ENCODE measurements at places on chromosomes 16 and 17.

DNA sequence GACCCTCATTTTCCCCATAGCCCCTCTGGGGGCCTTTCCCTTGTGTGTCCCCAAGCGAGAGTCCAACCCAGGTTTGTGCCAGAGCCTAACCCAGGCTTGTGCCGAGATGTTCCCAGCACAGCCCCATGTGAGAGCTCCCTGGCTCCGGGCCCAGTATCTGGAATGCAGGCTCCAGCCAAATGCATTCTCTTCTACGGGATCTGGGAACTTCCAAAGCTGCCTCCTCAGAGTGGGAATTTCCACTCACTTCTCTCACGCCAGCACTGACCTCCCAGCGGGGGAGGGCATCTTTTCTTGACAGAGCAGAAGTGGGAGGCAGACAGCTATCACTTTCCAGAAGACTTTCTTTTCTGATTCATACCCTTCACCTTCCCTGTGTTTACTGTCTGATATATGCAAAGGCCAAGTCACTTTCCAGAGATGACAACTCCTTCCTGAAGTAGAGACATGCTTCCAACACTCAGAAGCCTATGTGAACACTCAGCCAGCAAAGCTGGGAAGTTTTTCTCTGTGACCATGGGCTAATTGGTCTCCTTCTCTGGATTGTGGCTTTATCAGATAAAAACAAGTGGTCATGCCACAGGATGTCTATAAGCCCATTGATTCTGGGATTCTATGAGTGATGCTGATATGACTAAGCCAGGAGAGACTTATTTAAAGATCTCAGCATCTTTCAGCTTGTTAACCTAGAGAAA is 2.5 kb upstream of the CCL2 start:
- no peak for DNase-seq

- DNase-seq, result no peak
Observed at GRCh38 chr17:72498364-72499210, 377.8 kb downstream of the SOX9 start.

GRCh38 chr17:7854078-7854777 is 638 bp upstream of the TMEM88 start:
- peak; percentile 46 for DNase-seq

DNA sequence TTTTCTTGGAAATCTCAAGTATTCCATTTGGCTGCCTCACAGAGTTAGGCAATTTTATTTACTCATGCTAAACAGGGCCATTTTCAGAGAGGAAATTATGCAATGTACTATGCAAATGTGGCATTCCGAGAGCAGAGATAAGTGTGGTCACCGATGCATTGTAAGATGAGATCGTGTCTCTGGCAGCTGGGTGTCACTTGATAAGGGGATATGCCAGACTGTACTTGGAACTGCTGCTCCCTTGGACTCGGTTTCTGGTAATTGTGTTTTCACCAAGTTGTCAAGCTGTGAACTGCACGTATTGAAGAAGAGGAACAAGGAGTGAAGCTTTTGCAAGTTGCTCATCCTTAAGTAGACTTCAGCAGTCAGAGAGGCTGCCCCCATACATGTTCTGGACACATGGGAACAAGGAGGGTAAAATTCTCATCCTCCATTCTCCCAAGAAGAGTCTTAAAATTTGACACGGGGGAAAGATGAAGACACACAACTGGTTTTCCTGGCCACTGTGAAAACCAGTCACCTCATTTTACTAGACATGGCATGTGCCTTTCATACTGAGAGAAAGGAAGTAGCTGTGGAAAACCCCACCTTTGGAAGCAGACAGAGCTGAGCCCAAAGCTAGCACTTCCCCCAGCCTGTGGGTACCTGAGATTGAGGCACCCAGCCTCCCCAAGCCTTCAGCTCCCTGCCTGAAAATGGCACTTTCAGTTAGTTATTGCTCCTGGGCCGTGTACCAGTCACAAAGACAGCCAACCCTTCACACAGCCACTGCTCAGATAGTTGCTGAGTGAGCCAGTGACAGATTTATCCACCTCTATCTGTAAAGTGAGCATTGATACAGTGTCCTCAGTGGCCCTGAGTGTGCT is 150.7 kb downstream of the SOCS1 start:
- no peak for DNase-seq

GRCh38 chr16:62363501-62363900 is 327.3 kb upstream of the CDH8 start:
- no peak for DNase-seq

DNA sequence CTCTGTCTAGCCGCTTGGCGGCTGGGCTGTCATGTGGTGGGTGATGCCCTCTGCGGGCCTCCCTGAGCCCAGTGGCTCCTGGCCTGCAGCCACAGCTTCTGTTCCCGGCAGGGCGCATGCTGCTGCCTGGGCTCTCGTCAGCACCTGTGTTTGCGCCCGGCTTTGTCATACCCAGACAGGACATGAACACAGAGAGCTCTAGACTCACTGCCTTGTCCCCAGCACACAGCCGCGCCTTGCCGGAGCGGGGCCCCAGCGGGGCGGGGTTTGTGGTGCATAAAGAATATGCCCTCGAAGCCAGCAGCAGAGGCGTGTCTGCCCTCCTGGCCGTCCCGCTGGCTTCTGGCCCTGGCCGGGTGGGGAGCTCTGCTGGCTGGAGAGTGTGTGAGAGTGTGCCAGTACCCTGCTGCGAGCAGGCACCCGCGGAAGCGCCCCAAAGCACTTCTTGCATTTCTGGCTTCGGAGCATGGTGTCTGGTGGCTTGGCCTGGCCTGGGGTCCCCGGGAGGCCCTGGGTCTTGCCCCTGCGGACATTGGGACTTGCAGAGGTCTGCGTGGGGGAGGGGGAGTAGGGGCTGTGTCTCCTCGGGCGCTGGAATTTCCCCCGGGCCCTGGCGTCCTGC is 14.4 kb downstream of the ASPSCR1 start:
- no peak for DNase-seq

DNA sequence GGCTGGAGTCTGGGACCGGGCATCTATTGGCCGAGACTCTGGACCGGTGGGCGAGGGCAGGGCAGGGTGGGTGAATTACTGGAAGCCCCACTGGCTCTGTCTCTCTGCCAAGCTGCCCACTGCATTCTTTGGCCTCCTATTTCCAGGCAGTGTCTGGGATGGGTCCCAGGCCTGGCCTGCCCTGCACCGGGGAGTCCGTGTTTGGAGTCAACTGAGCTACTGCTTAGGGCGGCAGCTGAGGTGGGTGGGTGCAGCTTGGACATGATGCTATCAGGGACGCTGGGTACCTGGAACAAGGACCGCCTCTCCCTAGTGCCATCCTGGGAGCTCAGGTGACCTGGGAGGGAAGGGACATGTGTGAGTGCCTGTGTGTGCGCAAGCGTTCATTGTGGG is 58.1 kb downstream of the SOCS3 start:
- DNase-seq, result no peak

DNA sequence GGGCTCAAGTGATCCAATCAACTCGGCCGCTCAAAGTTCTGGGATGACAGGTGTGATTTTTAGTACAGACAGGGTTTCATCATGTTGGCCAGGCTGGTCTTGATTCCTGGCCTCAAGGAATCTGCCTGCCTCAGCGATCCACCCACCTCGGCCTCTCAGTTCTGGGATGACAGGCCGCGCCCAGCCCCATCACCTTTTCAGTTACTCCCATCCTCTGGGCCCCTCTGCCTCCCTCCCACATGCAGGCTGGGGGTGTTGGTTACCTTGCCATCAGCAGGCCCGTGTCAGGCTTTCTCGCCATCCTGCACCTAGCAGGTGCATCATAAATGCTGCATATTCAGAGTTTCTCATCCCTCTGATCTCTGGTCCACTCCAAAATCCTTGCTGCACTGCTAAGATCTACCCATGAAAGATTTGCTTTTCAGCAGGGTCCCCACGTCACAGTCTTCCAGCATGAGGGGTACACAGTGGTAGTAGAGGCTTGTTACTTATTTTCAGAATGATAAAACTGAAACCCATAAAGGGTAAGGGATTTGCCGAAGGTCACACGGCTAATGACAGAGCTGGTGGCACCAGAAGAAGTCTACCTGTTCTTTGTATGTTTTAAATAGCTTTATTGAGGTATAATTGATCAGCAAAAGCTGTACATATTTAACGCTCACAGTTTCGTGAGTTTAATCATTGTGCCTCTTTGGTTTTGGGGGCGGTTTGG is 16.6 kb downstream of the PMM2 start:
- no peak for DNase-seq
